CD4-positive, alpha-beta T cell treated with Interleukin-6 for 4 hours (primary cell): ENCODE measurements at places on chromosomes 7 and 10.

DNA sequence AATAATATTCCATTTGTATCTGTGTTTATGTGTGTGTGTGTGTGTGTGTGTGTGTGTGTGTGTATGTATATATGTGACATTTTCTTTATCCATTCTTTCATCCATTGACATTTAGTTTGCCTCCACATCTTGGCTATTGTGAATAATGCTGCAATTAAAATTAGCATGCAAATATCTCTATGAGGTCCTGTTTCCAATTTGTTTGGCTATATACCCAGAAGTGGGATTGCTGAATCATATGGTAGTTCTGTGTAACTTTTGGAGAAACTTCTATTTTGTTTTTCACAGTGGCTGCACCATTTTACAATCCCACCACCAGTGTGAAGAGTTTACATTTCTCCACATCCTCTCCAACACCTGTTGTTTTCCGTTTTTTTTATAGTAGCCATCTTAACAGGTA is 53.1 kb downstream of the CH25H start:
- DNase-seq, result no peak

GRCh38 chr7:98841179-98841997 is 28.4 kb downstream of the TMEM130 start:
- DNase-seq, result peak; percentile 72

- DNase-seq, result peak; percentile 83
Observed at GRCh38 chr10:101014230-101014884, 14.7 kb downstream of the LZTS2 start.

DNA sequence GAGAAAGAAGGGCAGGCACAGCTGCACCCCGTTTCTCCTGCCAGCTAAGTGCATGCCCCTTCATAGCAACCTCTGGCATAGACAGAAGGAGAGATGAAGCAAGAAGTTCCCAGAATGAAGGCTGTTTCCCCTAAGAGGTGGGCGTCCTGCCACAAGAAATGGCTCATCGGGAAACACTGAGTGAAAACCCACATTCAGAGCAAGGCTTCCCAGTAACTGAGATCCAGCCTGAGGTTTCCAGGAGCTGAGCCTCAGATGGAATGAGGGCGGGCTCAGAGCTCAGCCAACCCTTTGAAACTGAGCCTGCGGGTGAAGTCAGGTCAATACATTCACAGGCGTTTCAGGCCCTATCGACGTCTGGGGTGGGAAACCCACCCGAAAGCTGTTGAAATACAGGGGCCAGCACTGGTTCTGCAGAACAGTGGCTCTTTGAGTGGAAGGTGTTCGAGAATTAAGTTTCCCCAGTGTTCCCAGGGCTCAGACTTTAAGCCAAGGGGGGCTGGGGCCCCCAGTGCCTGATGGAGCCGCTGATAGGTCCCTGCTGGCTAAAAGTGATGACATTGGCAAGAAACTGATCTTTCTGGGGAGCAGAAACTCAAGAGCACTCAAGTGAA is 510.2 kb downstream of the RPS24 start:
- DNase-seq, result no peak

GRCh38 chr7:52088008-52088901 is 771.6 kb upstream of the COBL start:
- no peak for DNase-seq

DNA sequence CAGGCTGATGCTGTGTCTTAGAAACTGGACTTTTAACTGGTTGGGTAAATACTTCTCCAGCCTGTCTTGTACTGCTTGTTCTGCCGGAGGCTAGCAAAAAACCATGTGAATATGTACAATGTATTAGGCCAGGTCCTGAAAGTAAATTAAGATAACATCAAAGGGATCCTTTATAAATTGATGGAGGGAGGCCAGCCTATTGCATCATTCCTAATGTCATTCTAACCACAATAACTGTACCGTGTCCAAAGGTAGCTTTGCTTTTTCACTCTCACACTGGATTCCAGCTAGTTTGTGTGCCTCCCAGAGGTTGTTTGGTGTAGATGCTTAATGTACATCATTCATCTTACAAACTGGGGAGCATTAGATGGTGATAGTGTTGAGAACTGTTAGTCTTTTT is 91.2 kb upstream of the SEM1 start:
- DNase-seq, result no peak

DNA sequence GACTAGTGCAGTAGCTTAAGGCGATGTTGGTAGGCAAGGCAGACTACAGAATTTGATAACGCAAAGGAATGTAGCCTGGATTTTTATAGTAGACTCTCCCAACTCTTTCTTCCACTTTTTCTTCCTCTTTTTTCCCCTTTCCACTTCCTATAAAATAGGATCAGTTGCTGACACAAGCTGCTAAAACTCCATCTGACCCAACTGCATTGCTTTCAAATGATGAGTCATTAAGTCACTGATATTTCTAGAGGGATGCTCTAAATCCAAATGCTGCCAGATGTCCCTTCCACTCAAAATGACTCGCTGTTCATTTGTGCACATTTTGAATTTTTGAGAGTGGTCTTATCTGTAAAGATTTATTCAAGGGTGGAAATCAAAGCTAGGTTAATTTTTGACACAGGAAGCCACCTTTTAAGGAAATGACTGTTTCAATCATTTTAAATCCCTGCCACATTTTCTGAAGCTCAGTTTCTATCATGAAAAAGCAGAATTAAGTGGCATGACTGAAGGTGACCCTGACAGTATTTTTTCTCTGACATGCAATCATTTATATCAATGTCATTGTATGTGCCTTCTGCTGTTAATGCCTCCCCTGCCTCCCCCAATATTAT is 25.8 kb upstream of the SFMBT2 start:
- DNase-seq, result no peak

DNA sequence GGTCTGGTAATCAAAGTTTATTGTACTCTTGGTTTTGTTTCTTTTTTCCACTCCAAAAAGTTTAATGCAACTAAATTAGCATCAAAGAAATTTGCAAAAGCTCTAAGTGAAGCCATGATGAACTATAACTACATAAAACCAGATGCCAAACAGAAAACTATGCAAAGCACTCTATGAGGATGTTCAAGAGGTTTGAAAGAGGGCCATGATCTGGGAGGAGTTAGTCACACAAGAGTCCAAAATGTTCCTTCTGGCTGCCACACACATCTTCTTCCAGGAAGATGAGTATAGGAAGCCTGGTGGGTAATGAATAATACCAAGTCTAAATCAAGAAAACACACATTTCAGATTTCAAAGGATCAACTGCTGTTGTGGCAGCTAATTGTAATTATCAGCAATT is 28.4 kb downstream of the GLI3 start:
- no peak for DNase-seq

GRCh38 chr7:2510909-2511768 is 8.4 kb upstream of the LFNG start:
- peak; percentile 81 for DNase-seq

DNA sequence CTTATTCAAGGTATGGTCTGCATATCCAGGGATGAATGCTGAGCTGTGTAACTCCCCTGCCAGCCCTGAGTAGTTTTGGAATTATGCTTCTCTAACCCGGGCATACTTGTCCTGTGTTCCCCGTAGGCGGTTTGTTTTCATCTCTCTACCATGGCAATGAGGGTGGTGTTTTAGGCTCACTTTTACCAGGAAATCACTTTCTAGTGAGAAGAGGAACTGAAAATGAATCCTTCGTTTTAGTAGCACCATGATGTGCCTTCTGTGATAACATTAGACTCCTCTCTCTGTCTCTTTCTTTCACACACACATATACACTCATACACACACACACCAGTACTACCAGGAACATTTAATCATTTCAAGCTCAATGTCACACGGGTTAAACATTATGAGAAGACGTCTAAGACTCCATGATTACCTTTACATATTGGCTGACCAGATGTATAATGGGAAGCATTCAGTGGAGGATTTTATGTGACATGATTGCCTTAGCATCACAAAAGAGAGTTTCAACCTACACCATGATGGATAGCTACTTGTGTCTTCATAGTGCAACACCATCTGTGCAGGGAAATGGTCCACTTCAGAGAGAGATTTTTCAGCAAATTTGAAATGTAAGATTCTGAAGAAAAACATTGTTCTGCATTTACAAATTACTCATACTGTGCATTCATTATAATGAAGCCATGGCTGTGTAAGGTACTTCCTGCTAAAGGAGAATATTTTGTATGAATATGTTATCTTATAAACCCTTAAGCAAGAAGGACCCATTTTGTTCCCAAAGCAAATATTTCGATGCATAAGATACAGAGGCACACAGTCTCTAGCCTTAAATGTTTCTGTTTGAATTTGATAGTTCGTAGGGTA is 31.0 kb upstream of the PFKP start:
- DNase-seq, result no peak
